Fibroblast of skin of back (primary cell): ENCODE measurements at places on chromosomes 6 and 20.

- no peak for DNase-seq
Observed at GRCh38 chr6:37684801-37685200, 12.9 kb downstream of the MDGA1 start.

GRCh38 chr20:58523971-58524315 is 8.7 kb upstream of the APCDD1L start:
- DNase-seq = peak; percentile 38

- DNase-seq = no peak
Observed at GRCh38 chr6:31776485-31776988, 591 bp downstream of the VWA7 start.

GRCh38 chr6:154624038-154624599 is 109.1 kb upstream of the SCAF8 start:
- DNase-seq = no peak

DNA sequence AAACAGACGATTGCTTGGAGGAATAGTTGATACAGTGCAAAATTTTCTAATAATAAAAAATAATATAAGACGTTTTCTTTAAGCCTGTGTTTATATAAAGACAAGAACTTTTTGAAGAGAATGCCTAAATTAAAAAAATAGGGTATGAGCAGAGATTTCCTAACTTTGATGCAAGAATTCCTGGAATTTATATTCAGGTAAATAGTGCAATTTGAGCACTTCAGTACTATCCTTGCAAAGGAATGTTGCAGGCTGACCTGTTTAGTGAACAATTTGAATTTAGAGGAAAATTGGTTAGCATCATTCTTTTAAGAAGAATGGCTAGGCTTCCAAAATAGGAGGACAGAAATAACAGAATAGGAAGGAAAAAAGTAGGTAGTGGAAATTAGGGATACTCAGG is 1172.3 kb downstream of the HACE1 start:
- DNase-seq = no peak

DNA sequence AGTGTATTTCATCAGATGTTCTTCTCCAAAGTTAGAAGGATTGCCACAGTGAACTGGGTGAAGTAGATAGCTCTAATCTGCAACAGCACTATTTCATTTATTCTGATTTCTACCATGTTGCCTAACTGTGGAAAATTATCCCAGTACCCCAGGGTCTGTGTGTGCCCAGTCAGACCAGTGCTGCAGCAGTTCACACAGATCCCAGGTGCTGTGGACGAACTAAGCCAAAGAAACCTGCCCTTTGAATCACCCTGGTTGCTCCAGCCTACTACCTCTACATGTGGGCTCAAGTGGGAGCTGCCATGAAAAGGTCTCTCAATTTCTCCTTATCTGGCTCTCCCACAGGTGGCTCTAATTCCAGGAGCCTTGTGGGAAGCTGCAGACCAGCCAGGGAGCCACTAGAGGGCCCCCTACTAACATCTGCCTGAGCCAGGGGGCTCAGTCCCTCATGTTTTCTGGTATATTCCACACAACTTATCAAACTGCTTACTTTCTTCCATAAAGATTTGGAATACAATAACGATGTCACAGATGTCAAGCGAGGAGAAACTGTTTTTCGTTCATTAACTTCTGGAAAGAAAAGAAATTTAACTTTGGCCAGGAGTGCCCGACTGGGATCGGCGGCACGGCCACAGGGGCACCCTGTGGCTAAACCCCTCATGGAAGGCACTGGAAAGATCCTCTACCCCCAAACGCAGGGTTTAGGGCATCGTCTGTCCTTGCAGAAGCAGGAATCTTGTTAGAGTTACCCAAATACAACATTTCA is 31.6 kb upstream of the LY86 start:
- DNase-seq = peak; percentile 37

DNA sequence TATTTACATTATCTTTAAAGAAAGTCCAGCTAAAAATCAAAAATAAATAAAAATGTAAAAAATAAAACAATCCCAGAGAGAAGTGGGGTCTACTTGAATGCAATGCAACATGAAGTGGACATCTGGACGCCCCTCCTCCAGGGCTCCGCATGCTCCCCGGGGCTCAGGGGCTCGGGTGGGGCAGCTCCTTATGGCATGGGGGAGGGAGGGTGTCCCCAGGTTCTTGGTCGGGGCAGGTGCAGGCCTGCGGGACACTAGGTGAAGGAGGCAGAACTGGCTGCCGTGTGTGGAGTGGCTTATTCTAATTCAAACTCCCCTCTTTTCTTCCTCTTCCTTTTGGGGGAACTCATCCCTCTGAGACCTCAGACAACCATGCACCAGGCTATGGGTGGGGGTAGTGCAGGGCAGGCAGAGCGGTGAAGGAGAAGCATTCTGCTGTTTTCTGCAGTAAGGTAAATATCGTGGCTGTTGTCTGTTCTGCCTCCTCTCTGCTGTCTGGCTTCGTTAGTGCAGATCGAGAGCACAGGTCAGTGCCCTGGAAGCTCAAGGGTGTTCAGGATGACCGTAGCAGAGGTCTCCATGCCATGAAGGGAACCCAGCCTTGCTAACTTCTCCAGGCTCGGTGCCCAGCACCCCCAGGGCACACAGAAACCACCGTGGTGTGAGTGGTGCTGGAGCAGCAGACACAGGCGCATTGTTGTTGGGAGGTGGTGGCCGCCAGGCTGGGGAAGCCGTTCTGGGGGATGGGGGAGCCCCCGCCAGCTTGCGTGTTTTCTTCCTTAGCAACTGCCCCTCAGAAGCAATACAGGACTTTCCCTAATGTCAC is 82.6 kb downstream of the TTLL2 start:
- no peak for DNase-seq

DNA sequence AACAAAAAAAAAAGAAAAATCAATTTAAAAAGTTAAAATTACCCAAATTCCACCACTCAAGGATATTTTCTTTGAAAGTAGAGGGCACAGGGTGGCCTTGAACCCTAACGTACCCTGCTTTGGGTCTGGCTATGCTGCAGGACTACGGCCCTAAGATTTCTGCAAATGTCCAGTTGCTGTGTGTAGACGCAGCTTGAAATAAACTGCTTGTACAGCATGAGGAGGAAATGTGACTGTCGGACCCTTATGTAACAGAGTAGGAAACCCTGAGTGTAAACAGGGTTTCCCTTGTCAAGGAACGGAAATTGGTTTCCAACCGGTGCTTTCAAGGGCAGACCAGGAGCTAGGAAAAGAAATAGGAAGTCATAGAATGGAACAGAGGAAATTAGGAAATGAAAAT is 60.7 kb upstream of the SHLD1 start:
- DNase-seq = no peak

DNA sequence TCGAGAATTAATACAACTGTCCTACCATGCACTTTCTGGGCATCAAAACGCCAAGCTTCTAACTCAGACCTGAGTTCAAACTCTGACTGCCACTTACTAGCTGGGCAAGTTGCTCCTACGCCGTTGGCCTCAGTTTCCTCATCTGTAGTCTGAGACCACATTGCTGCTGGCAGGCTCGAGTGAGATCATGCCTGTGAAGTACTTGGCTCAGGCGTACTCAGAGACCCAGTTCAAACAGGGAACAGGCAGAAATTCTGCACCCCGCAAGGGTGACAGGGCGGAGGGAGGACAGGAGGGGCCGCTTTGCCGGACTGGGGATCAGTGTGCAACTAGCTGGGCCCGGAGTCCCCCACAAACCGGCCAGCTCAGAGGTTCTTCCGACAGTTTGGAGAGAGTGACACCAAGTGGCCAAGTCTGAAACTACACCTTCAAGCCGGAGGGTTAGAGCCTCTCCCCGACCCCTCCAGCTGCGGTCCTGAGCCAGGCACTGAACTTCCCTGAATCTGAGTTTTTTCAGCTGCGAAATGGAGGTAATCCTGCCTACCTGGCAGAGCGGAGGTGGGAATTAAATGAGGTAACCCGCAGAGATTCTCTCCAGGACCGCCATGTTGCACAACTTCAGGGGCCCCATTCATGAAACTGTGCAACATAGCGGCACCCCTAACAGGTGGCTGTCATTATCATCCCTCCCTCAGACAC is 46.0 kb upstream of the PTPN1 start:
- peak; percentile 48 for DNase-seq

DNA sequence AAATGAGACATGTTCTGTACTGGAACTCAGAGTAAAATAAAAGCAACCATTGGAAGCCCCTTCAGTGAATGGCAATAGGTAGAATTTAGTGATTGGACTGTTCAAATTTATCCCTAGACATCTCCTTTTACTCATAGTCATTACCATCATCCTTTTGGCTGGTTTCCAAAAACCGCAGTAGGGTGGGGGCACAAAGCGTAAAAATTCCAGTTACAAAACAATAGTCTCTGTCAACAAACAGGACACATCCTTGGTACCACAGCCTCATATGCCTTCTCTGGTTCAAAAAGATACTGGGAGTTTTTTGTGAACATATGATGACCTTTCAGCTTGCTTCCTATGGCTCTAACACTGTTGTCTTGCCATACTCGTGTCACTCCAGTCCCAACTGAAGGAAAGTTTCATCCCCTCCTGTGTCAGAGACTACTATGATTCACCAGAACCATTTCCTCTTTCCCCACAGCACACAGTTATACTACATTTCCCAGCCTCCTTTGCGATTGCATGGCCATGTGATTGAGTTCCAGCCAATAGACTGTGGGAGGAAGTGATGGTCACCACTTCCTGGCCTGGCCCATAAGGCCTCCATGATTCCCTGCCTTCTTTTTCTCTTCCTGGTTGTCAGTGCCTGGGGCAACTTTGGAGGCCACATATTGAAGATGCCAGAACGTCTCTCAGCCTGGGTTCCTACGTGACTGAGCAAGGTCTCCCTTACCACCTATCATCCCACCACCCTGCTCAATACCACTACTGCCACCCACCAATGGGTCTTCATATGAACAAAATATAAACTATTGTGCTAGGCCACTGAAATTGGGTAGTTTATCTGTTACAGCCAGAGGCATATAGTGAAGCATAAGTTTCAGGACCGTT is 162.4 kb downstream of the ID4 start:
- peak; percentile 36 for DNase-seq

GRCh38 chr6:51613558-51613957 is 473.9 kb downstream of the PKHD1 start:
- no peak for DNase-seq

GRCh38 chr6:2168480-2168879 is 76.9 kb downstream of the GMDS start:
- DNase-seq = peak; percentile 71

DNA sequence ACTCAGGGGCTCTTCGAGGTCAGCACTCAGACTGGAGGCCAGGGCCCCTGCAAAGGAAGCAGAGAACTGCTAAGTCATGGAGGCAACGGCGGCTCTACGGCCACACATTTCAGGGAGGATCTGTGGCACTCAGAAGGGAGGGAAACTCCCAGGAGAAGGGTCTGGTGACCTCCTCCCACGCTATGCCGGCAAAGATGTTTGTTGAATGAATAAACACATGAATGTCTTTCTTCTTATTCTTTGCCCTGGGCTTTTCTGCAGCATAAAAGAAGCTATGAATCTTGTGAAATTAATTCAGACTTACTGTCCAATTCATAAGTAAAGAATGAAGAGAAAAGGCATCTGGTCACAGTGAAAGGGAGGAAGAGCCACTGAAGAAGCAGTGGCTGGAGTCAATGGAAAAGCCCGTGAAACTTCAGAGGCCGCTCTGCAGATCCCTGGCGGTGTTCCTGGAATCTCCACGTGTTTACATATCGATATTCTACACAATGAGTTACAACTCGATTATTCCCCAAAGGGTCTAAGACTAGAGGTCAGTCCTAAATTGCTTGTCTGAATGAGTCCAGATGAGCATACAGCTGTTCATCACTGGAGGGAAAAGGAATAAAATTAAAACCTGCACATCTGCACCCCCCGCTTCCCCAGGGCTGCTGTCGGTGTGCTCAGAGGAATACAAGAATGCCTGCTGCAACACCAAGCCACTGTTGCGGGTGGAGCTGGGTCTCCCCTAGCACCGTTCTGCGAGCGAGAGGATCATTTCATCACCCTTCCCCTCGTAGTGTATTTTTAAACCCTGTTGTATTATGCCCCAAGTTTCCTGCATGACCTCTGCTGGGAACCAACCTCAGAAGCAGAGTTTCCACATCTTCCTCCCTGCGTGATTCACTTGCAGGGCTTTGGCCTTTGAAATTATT is 25.6 kb downstream of the INSM1 start:
- peak; percentile 22 for DNase-seq

DNA sequence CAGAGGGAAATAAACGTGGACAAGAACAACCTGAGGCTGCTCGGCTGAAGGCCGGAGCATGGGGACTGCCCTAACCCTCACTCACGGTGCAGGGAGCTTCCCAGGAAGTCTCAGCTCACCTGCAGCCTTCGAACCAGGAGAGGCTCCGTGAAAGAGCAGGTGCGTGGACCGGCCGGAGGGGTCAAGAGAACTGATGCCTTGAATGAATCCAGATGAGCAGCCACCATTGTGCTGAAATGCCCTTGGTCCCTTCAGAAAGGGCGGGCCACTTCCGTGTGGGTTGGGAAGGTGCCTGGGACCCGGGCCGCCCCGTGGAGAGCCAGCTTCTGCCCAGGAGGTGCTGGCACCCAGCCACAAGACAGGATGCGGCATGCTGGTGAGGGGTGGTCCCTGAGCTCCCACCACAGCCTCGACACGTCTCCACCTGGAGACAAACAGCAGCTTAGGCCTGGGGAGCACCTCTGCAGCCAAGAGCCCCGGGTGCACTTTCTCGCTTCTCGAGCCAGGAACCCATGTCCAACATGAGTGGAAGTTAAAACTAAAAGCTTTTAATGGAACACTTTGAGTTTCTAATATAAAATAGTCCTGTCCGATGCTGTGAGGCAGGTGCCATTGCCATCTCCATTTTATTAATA is 83.5 kb downstream of the TTLL2 start:
- DNase-seq = no peak

GRCh38 chr6:115954740-115955139 is 106.0 kb downstream of the FRK start:
- DNase-seq = no peak

DNA sequence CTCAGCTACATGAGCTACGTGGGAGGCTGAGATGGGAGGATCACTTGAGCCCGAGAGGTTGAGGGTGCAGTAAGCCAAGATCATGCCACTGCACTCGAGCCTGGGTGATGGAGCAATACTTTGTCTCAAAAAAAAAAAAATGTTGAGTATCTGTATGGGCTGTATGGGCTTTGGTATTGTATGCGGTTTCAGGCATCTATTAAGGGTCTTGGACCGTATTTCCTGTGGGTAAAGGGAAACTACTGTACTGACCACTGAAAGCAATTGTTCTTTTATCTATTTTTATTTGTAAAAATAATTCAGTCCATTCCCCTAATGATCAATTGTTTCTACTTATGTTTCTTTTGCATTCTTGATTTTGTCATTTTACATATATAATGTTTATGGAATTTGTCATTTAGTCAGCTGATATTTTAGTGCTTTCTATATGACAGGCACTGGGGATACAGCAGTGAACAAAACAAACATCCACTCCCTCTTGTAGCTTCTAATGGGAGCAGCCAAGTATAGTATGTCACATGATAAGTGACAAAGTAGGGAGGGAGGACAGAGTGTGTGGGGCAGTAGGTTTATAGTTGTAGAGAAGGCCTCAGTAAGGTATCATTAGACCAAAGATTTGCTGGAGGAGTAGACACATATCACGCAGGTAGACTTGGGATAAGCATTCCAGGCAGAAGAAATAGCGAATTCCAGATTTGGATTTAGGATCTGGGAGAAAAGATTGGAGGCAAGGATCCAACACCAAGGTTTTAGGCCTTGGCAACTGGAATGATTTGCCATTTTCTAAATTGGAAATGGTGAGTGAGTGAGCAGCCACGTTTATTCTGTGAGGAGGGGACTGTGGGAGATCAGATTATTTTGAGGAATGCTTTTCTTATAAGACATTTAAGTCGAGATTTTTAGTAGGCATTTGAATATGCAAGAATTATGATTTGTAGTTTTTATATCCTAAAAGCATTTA is 6.0 kb downstream of the PCMT1 start:
- no peak for DNase-seq

GRCh38 chr6:79833964-79834284 is 113.4 kb downstream of the ELOVL4 start:
- peak; percentile 9 for DNase-seq
